H9 (cell line): ENCODE measurements at places on chromosomes 2 and 18. TPM values are rescaled to one million over a fixed set of nuclear protein-coding genes. Genes with fewer than 3 reads are reported as not detected.

REEP1 gene
- 0.66 and 1.3 TPM in 2 replicates for total RNA-seq

DCTN1 gene
- 136 and 141 TPM in 2 replicates for total RNA-seq

SMCHD1 gene
- 45.1 and 53.5 TPM in 2 replicates for total RNA-seq

FOXD4L1 gene
- total RNA-seq, result 0.09 TPM in 1 of 2 replicates, not detected in the other

MAL gene
- not detected in 2 replicates for total RNA-seq

PLCD4 gene
- 0.18 and 0.42 TPM in 2 replicates for total RNA-seq

- no peak overlapping the region for H3K27ac ChIP-seq
- no peaks in the 10 kb centered on the region for H3K4me1 ChIP-seq
- peaks cover 9% of the 10 kb centered on the region for H3K36me3 ChIP-seq
- H3K27me3 ChIP-seq, result no peaks in the 10 kb centered on the region
- no peak for DNase-seq
These were observed 32.5 kb upstream of the PLB1 start for GRCh38 chr2:28463211-28463816.

DNA sequence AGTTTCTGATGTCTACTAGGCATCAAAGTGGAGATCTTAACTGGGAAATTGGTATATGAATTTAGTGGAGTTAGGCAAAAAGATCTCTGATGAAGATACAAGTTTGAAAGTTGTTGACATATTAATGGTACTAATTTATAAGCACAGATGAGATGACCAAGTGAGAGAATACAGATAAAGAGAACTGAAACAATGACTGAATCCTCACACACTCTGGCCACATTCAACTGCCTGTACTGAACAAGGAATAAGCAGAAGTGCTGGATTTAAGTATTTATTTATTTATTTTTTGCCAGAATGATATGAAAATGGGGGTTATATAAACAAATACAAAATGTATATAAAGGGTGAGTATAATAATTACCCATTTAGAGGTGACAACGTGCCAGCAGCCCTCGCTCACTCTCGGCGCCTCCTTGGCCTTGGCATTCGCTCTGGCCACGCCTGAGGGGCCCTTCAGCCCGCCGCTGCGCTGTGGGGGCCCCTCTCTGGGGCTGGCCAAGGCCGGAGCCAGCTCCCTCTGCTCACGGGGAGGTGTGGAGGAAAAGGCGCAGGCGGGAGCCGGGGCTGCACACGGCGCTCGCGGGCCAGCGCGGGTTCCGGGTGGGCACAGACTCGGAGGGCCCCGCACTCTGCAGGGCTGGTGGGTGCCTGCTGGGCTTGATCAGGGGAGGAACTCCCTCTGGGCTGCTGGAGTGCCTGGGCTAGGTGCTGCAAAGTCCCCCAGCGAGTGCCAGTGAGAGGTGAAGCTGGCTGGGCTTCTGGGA, 1363.9 kb upstream of the CRIM1 start:
- no peak overlapping the region for H3K27ac ChIP-seq
- H3K36me3 ChIP-seq, result no peaks in the 10 kb centered on the region
- H3K4me3 ChIP-seq, result no peak overlapping the region
- H3K4me1 ChIP-seq, result no peaks in the 10 kb centered on the region

- DNase-seq, result peak; percentile 76
- H3K4me3 ChIP-seq, result no peak overlapping the region
- H3K4me1 ChIP-seq, result peaks cover 16% of the 10 kb centered on the region; the same call in 1 of the 2 replicates
- no peaks in the 10 kb centered on the region for H3K36me3 ChIP-seq
- H3K27me3 ChIP-seq, result no peaks in the 10 kb centered on the region
These were observed 22.3 kb downstream of the IL1B start for GRCh38 chr2:112814278-112814677.

DNA sequence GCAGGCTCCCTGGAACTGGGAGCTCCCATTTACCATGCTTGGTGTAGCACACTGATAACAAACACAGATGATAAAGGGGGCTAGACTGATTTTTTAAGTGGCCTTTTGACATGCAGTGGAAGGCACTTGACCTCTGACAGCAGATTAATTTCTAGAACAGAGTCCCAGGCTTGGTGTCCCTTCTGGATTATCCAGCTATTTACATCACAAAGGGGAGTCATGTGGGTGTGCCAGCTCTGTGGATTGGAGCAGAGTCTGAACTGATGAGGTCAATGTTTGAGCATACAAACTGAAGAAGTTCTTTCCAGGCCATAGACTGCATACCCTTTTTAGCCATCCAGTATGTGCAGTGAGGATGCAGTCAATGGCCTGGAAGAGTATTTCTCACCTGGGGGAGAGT, 31.5 kb upstream of the SIX2 start:
- H3K27ac ChIP-seq, result no peak overlapping the region
- no peak for DNase-seq
- H3K36me3 ChIP-seq, result no peaks in the 10 kb centered on the region
- no peaks in the 10 kb centered on the region for H3K27me3 ChIP-seq
- H3K4me3 ChIP-seq, result no peak overlapping the region

DNA sequence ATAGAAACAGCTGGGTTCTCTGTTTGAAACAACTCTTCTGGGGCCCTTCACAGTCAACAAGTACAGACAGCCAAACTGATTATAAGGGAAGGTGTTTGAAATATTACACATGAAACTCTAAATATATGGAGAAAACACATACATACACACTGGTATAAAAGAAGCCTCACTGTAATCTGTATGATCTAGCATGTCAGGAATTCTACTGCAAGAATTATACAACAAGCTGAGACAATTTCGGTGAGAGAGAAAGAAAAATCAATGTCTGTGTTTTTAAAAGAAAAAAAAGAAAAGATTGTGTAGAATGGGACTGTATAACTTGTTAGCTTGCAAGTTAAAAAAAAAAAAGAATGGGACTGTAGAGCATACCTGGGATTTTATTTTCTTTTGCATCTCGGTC, 26.3 kb downstream of the IRS1 start:
- no peaks in the 10 kb centered on the region for H3K4me1 ChIP-seq
- no peaks in the 10 kb centered on the region for H3K27me3 ChIP-seq
- no peak overlapping the region for H3K27ac ChIP-seq
- no peak overlapping the region for H3K4me3 ChIP-seq

DNA sequence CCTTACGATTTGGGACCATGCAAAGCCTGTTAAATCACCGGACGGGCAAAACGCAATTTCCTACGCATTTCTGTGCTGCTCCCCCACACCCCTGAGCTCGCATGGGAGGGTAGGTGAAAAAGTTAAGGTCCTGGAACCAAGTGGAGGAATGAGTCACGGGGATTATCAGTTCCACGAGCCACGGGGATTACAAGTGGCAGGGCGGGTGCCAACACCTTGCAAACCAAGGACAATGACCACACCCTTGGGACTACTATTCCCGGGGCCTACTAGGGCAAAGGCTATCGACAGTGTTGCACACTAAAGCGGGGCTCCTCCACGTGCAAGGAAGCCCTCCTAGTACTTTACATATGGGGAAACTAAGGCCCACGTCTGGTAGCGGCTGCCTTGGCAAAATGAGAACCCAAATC, 447 bp downstream of the RETSAT start:
- peak overlapping the region; percentile 99 for H3K4me3 ChIP-seq
- H3K27ac ChIP-seq, result no peak overlapping the region
- H3K4me1 ChIP-seq, result no peaks in the 10 kb centered on the region
- H3K27me3 ChIP-seq, result no peaks in the 10 kb centered on the region
- DNase-seq, result no peak

- no peaks in the 10 kb centered on the region for H3K36me3 ChIP-seq
- H3K27me3 ChIP-seq, result no peaks in the 10 kb centered on the region
- no peak overlapping the region for H3K27ac ChIP-seq
- DNase-seq, result no peak
These were observed 241.6 kb upstream of the NT5C1B start for GRCh38 chr2:18830962-18831361.

DNA sequence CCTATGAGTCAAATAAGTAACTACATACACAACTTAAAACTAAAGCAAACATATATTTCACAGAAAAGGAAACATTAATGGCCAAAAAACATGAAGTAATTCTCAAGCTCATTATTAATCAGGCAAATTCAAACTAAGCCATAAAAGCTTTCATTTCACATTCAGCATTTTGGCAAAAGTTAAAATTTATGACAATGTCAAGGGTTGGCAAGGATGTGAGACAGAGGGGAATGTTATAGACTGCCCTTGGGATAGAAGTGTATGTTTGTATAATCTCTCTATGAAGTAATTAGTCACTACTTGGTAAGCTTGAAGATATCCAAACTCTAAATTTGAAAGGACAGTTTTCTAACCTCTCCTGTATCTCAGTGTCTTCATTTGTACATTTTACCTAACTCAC, 539.4 kb downstream of the RIT2 start:
- H3K4me1 ChIP-seq, result no peaks in the 10 kb centered on the region
- no peak for DNase-seq
- no peak overlapping the region for H3K4me3 ChIP-seq

DNA sequence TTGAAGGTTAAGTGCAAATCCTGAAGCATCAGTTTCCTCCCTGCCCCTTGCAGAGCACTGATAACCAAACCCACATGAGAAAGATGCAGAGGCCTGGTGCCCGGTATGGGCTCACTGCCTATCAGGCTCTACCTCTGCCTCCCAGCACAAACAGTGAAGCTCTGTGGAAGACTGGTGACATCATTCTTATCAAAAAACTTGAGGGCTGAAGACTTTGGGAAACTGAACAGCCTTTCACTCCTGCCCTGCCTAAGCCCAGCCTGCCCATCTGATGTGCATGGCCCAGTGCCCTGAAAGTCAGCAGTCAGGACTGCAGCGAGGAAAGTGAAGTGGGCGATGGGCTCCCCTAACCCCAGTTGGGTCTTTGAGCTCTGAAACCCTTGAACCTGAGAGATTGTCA, 174.8 kb upstream of the ARL4C start:
- no peaks in the 10 kb centered on the region for H3K36me3 ChIP-seq
- no peaks in the 10 kb centered on the region for H3K27me3 ChIP-seq
- peaks cover 6% of the 10 kb centered on the region for H3K4me1 ChIP-seq
- no peak overlapping the region for H3K27ac ChIP-seq
- no peak overlapping the region for H3K4me3 ChIP-seq

- peaks cover 16% of the 10 kb centered on the region for H3K4me1 ChIP-seq
- no peaks in the 10 kb centered on the region for H3K27me3 ChIP-seq
- peak; percentile 94 for DNase-seq
- H3K27ac ChIP-seq, result peak overlapping the region; percentile 96
These were observed 319.9 kb upstream of the HS6ST1 start for GRCh38 chr2:128638341-128639119.

GRCh38 chr2:106044859-106045258, 149.2 kb downstream of the UXS1 start:
- no peaks in the 10 kb centered on the region for H3K4me1 ChIP-seq
- no peaks in the 10 kb centered on the region for H3K27me3 ChIP-seq
- H3K36me3 ChIP-seq, result no peaks in the 10 kb centered on the region
- H3K27ac ChIP-seq, result no peak overlapping the region

DNA sequence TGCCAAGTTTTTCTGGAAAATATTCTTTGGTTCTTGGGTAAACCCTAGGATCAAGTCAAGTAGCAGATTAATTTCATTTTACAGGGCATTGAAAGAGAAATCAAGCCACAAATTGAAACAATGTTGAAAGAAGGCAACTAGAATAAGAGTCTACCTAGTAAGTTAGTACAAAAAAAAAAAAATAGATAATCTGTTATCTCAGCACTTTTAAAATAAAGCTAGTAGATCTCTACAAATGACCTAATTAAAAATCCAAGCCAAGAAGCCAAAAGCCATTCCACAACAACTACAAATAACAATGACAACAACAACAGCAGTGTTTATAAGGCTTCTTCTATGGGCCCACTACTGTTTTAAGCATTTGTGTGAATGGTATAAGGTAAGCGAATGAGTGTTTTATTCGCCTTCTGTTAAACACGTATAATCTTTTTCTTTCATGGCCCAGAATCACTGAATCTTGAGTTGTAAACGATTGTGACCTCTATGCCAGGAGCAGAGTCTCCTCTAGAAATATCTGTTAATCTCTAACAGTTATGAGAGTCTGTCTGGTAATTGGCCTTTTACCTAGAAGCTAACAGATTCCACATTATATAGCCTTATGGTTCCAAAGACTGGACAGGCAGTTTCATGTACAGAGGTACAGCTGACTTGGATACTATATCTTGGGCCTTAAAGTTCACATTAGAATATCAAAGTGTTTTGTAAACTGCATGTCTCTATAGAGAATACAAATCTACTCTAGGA, 28.6 kb upstream of the CUL3 start:
- no peak overlapping the region for H3K4me3 ChIP-seq
- DNase-seq, result no peak
- no peak overlapping the region for H3K27ac ChIP-seq
- no peaks in the 10 kb centered on the region for H3K4me1 ChIP-seq
- H3K27me3 ChIP-seq, result no peaks in the 10 kb centered on the region

DNA sequence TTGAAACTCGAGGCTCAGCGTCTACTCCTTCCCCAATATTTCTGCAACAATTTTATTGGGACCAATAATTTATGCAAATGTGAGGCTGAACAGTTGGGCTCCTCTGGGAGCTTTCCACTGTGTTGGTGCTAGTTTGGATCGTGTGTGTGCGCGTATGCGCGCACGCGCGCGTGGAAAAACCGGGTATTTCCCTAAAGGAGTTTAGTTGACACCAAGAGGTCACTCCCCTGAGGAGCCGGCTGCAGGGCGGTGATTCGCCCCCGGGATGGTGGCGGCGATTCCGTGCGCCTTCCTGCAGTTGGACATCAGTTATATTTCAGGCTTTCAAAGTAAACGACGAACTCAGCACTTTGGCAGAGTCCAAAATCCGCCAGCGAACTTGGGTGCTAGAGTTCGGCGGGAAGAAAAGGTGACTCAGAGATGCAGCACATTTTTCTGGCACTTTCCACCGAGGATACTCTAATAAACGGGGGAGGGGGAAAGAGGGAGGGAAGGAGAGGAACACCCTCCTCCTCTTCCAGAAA, 186.5 kb upstream of the FANCL start:
- peak overlapping the region; percentile 93 for H3K27ac ChIP-seq
- peaks cover 3% of the 10 kb centered on the region; the same call in 1 of the 2 replicates for H3K4me1 ChIP-seq
- peak; percentile 51 for DNase-seq
- H3K36me3 ChIP-seq, result peaks cover 10% of the 10 kb centered on the region; the same call in 1 of the 2 replicates

DNA sequence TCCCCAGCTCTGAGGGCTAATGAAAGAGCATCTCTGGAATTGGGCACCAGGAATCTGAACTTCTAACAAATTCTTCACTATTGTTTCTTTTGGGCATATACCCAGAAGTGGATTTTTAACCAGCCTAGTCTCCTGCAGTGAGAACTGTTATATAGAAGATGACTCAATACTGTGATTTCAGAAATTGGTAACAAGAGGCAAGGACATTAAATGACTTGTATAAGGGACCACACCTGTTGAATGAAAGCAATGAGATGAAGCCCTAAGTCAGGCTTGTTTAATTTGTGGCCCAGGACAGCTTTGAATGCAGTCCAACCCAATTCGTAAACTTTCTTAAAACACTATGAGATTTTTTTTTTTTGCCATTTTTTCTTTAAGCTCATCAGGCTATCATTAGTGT, 57.9 kb downstream of the EPC2 start:
- no peaks in the 10 kb centered on the region for H3K27me3 ChIP-seq
- H3K4me1 ChIP-seq, result no peaks in the 10 kb centered on the region
- no peak overlapping the region for H3K4me3 ChIP-seq
- DNase-seq, result no peak
- H3K36me3 ChIP-seq, result peaks cover 69% of the 10 kb centered on the region

- H3K27me3 ChIP-seq, result no peaks in the 10 kb centered on the region
- H3K4me3 ChIP-seq, result no peak overlapping the region
- no peak overlapping the region for H3K27ac ChIP-seq
- no peaks in the 10 kb centered on the region for H3K4me1 ChIP-seq
- no peak for DNase-seq
- no peaks in the 10 kb centered on the region for H3K36me3 ChIP-seq
These were observed 102.4 kb downstream of the ARL4C start for GRCh38 chr2:234394450-234394849.

GRCh38 chr18:54815086-54815485, 13.2 kb upstream of the RAB27B start:
- no peak overlapping the region for H3K27ac ChIP-seq
- H3K36me3 ChIP-seq, result no peaks in the 10 kb centered on the region
- DNase-seq, result no peak
- no peaks in the 10 kb centered on the region for H3K27me3 ChIP-seq
- no peaks in the 10 kb centered on the region for H3K4me1 ChIP-seq

GRCh38 chr2:81786811-81787210, 1482.3 kb upstream of the LRRTM1 start:
- no peak overlapping the region for H3K4me3 ChIP-seq
- no peak overlapping the region for H3K27ac ChIP-seq
- H3K4me1 ChIP-seq, result no peaks in the 10 kb centered on the region
- H3K36me3 ChIP-seq, result peaks cover 5% of the 10 kb centered on the region; the same call in 1 of the 2 replicates
